ENCODE measurements at places on chromosomes 12 and 14.

DNA sequence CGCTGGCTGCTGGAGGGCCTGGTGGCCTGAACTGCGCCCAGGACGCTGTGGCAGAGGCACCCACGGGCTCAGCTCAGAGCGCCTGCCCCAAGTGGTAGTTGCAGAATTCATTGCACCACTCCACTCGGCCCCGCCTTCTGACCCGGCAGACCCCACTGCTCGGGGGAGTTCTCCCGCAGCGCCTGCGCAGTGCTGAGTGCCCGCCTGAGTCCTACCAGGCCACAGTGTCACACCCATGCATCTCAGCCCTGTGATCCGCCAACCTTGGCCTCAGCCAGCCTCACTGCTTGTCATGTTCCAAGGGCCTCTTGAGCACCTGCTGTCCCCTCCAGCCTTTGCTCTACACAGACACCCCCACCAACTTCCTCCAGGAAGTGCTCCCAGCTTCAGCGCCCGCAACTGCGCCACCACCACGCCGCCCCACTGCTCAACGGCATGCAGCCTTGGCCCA lies 12.2 kb downstream of the DEGS2 start:
- no peak for DNase-seq

- peak; percentile 65 for DNase-seq
These were observed 541 bp upstream of the RNU6-7 start for GRCh38 chr14:32201193-32201815.

DNA sequence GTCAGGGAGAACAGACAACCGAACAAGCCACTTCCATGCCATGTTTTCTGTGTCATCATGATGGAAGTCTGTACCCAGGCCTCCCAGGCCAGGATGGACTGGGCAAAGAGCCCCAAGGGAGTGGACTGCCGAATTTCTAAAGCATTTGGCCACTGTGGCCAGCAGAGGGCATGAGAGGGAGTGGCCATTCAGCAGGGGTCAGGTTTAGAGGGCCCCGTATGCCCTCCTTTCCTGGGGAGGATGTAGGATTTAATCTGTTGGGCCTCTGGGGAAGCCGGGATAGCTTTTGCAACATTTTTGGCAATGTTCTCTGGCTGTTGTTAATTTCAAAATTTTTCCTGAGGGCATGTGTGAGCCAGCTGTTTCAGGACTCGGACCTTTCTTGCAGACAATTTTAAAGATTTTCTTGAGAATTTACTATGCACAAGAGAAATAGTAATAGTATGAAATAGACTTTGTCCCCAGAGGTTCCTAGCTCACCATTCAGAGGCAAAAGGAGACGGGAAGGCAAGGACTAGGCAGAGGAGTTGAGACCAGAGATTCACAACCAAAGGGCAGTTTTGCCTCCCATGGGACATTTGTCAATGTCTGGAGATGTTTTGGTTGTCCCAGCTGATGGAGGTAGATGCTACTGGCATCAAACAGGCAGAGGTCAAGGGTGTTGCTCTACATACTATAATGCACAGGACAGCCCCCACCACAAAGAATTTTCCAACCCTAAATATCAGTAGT lies 18.0 kb downstream of the ACACB start:
- peak; percentile 9 for DNase-seq

- no peak for DNase-seq
These were observed 15.0 kb upstream of the MEG3 start for GRCh38 chr14:100810861-100811461.

- DNase-seq: no peak
These were observed 316.9 kb downstream of the DAD1 start for GRCh38 chr14:22271838-22272799.

GRCh38 chr12:26158078-26158764 lies 33.4 kb upstream of the BHLHE41 start:
- DNase-seq: peak; percentile 58

GRCh38 chr12:28292699-28293098 lies 102.4 kb downstream of the CCDC91 start:
- no peak for DNase-seq

- no peak for DNase-seq
These were observed 49.7 kb upstream of the CHPT1 start for GRCh38 chr12:101647711-101648110.

GRCh38 chr14:74402401-74403251 lies 23.4 kb downstream of the SYNDIG1L start:
- DNase-seq: no peak

GRCh38 chr14:53004976-53005375 lies 54.1 kb upstream of the FERMT2 start:
- no peak for DNase-seq

DNA sequence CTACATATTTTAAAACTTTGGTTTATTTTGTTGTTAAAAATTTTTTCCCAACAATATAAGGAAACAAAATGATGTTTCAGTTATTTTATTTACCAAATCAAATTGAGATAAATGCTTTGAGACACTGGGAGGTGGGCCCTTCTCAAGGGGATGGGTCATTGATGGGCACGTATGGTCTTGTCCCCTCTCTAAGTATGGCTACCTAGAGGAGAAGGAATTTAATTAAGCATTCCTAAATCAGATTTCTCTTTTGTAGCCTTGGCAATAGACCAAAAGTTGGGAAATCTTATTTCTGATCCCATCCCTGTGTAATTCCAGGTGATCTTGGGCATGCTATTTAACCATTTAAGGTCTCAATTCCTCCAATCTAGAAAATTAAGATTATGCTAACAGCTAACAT lies 79.0 kb downstream of the SCN8A start:
- peak; percentile 37 for DNase-seq

DNA sequence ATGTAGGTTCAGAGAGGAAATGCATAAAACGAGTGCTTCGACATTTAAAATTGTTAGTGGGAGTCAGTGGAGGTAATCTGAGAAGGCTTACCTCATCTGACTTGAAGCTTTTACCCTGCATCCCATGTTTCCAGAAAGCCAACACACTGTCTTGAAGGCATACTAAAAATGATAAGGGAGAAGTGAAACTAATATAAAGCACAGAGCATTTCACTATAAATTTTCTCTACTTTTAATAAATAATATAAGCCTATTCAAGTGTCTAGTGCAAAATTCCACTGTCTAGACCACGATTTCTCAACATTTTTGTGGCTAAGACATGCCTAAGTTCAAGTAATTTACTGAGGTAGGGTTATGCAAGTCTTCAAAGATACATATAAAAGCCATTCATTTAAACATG lies 29.1 kb upstream of the CDKL1 start:
- no peak for DNase-seq

- no peak for DNase-seq
These were observed 151.7 kb upstream of the FUT8 start for GRCh38 chr14:65260786-65261185.

DNA sequence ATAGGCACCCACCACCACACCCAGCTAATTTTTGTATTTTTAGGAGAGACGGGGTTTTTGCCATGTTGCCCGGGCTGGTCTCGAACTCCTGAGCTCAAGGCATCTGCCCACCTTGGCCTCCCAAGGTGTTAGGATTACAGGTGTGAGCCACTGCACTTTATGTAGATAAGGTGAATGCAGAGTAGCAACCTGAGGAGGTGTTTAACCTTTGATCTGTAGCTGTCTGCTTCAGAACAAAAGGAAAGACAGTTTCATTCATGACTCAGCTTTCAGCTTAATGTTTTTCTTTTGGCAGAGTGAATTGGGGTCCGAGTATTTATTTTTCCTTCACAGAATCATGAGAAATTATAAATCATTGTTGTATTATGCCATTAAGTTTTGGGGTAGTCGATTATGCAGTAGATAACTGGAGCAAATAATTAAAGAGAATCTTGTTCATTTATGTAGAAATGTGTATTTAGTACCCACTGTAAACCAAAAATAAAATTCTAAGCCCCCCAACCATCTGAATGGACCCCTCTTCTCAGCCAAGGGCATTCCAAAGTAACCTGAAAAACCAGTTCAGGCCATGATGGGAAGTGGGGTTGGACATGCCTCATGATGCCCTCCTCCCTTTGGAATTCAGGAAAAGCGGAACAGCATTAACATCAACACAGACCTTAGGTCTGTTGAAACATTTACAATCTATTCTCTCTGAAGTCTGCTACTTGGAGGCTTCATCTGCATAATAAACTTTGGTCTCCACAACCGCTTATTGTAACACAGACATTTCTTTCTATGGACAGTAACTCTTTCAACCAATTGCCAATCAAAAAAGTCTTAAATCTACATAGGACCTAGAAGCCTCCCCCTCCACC lies 10.7 kb upstream of the STX2 start:
- DNase-seq: peak; percentile 44

DNA sequence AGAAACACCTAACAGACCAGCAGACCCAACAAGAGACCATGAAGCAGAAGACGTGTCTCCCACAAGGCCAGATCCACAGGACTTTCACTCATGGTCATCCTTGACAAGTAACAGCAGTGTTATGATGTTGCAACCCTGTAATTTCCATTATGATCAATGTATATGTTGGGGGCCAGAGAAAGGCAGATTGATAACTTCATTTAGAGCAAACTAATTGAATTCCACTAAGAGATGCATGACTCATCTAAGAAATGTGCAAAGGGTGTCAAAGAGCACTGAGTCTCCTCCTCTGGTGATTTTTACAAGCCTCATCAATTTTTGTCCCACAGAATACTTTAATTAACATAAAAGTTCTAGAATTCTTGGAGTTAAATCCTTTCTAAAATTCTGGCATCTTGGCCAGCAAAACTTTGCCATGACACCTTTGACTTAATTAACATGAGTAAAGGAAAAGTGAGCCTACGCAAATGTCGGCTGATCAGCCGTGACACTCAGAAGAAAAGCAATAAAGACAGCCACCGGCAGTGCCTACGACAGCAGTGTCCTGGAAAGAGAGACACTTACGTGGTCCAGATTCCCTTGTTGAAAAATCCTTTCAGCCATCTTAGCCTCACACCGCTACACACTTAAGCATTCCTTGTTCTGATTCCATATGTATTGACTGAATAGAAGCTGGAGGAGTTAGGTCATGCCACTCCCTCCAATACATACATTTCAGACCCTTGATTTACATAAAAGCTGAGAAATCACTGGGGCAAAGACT lies 370.2 kb upstream of the CCDC196 start:
- DNase-seq: no peak

GRCh38 chr12:10747730-10748129 lies 24.6 kb upstream of the YBX3 start:
- no peak for DNase-seq

GRCh38 chr12:90485560-90485959 lies 469.4 kb downstream of the CCER1 start:
- no peak for DNase-seq

GRCh38 chr12:13179211-13180074 lies 17.1 kb upstream of the EMP1 start:
- peak; percentile 64 for DNase-seq

DNA sequence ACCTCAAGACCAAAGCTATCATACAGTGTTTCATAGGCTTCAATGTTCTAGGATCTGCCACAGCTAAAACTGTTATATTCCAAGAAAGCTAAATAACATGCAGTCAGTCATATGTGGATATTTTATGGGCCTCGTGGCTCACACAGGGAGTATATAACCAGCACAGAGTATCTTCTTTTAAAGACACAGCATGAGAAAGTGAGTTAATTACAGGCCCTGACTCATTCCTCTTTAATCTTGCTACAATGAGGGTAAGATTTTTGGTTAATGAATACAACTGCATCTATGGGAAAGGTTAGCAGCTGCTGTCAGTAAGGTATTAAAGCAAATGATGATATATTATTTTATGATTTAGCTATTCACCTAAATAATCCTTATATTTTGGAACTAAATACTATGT lies 111.0 kb downstream of the TRAFD1 start:
- DNase-seq: no peak

DNA sequence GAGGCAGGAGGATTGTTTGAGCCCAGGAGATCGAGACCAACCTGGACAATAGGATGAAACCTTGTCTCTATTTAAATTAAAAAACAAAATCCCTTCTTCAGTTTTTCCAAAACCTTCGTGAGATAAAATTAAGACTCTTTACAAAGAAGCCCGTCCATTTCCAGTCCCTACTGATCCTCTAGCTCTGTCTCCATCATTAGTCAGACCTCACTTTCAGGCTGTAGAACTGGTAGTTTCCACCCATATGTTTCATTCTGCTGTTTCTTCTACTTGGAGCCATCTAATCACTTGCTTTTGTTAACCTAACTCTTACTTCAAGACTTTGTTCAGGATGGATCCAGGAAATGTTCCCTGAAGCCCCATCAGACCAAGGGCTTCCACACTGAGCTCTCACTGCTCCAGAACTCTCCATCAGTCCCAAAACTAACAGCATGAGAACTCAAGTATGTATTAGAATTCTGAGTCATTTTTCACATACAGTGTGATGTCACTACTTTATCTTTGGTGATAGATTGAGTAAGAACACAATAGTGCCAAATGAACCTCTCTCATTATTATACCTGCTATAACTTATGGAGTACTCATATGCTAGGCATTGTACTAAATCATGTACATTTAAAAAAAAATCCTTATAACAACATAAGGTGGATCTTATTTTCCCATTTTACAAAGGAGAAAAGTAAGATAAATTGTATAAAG lies 90.8 kb downstream of the PRICKLE1 start:
- DNase-seq: peak; percentile 18

DNA sequence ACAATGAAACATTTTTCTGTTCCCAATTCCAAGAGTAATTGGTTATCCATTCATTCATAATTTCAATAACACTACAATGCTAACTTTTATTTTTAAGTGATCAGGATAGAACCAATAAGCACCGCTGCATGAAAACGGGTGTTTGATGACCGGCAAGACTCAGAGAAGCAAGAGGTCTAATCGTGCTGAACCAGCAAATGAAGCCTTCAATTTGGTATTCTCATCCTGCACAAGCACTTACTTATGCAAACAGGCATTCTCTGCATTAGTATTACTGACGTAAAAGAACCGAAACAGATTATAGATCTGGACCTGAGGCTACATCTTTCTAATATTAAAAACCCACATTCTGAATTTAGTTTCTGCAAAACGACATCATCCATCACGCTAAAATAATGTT lies 67.7 kb downstream of the RBM19 start:
- no peak for DNase-seq

DNA sequence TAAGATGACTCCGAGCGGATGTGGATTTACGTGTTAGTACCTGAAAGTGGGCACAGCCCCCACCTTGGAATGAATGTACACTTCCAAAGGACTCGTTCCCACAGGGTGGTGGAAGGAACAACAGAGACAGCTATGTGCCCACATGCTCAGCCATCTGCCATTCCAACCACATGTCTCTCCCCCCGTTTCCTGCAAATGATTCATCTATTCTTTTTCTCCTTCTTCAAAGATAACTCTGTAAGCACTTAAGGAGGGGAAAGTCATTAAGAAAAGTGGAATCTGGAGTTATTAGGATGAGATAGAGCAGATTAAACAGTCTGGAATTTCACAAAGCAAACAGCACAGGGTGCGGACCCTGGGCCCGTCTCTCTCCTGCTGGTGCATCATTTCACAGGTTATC lies 18.5 kb upstream of the DUSP6 start:
- peak; percentile 100 for DNase-seq

DNA sequence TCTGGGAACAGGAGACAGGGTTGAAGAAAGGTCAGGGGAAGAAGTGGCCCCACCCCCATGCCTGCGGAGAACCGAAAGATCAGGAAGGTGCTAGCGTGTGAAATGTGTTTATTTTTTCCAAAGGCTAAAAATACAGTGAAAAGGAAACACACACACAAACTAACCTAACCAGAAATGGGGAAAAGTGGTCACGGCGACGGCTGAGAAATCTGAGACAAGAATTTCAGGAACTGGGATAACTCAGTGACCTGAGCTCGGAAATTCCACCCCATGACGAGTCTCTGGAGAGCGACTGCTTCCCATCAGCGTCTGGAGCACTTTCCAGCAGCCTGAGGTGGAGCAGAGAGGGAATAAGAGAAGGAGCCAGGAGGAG lies 16.6 kb upstream of the RND1 start:
- DNase-seq: peak; percentile 66

GRCh38 chr12:130521375-130522124 lies 183.9 kb downstream of the PIWIL1 start:
- DNase-seq: no peak
